ENCODE measurements at places on chromosomes 12 and 14.

DNA sequence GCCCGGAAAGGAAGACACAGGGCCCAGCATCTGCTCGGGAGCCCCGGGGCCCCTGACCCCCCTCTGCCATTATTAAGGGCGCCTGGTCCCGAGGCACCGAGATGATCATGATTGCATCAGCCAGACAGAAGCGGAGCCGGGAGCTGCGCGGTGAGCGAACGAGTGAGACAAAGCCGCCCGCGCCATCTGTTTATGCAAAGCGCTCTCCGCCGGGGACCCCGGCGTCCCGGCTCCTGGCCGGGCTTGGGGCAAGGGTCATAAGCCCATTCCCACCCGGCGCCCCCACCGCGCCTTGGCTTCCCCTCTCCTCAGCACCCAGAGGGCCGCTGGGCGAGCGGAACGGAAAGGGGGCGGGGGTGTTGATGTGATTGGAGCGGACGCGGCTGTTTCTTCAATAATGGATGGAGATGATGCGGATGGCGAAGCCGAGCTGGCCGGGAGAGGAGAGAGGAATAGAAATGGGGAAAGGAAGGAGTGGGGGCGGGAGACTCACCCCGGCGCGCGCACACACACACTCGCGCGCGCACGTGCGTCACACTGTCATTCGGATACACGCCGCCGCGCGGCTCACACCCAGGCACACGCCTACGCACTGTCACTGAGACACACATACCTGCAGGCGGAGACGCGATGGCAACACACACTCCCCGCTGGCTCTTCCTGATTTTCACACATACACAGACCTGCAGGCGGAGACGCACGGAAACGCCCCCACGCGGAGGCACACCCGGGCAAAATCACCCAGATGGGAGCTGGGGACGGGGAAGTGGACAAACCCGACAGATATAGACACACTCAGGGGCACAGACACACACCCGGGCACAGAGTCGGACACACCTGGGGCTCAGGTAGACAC is 10.7 kb downstream of the STAC3 start:
- DNase-seq: no peak

DNA sequence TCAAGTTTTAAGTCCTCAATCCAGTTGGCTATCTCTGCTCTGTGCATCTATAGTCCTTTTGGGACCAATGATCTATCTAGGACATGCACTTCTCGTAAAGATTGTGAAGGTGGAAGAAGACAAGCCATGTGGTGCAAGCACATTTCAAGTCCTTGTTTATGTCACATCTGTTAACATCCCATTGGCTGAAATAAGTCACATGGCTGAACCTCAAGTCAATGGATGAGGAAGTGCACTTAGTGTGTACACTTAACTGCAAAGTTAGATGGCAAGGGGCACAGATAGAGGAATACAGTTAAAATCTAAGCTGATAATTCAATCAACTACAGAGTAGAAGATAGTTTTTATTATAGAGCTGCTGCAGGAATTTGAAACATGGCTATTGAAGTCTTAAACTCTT is 362.8 kb upstream of the TBX3 start:
- no peak for DNase-seq

DNA sequence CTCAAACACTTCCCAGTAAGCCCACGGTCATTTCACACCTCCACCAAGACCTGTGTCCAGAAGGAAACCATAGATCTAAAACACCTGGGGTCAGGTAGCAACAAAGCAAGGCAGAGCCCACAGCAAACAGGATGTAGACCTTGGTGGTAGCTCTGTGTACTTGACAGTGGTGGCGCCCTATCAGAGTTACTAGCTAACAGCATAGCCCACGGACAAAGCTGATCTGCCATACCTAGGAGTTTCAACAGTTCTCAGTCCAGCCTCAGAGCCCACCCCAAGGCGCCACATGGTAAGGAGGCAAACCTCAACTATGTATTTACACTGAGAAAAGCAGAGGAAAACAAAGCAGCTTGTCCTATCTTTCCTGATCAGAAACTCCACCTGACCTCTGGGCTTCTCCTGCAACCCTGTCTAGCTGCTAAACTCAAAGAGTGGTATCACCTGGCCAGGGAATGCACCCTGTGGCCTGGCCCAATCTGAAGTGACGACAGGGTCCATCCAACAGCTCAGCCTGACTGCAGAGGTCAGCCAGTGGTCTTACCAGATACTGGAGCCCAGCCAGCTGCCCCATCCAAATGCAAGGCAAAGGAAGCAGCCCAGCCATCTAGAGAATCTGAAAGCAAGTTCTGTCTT is 46.3 kb downstream of the STON2 start:
- no peak for DNase-seq

DNA sequence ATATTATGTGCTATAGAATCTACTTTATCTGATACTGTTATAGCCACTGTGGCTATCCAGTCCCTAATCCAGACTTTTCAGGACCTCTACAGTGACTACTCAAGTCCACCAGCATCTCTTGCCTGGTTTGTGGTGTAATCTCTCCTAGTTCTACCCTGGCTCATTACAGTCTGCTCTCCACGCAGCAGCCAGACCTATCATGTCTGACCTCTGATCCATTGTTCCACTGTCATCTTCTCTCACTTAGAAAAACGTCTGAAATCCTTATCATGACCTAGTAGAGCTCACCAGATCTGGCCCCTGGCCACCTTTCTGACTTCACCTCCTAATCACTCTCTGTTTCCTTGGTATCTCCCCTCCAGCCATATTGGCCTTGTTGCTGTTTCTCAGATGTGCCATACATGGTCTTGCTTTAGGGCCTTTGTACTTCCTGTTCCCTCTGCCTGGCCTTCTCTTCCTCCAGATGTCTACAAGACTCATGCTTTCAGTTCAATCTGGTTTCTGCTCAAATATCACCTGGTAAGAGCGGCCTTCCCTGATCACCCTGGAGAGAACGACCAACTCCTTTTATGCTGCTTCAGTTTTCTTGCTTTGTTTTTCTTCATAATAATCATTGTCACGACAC is 475.5 kb downstream of the AACS start:
- no peak for DNase-seq

DNA sequence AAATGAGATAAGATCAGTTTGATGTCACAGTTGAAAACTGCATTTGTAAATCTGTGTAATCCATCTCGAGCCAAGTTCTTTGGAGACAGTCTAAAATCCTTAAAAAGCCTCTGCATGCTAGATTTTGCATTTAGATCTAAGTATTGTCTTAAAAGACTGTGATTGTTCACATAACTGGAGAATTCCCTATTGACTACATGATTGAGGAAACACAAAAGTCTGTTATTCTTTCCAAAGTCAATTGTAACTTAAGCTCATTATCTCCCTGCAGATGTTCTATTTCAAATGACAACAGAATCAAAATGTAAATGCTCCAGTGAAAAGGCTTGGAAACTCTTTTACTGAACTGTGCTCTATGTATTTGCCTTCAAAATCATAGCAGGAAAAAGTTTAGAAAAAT is 77.8 kb downstream of the MYF5 start:
- DNase-seq: no peak

DNA sequence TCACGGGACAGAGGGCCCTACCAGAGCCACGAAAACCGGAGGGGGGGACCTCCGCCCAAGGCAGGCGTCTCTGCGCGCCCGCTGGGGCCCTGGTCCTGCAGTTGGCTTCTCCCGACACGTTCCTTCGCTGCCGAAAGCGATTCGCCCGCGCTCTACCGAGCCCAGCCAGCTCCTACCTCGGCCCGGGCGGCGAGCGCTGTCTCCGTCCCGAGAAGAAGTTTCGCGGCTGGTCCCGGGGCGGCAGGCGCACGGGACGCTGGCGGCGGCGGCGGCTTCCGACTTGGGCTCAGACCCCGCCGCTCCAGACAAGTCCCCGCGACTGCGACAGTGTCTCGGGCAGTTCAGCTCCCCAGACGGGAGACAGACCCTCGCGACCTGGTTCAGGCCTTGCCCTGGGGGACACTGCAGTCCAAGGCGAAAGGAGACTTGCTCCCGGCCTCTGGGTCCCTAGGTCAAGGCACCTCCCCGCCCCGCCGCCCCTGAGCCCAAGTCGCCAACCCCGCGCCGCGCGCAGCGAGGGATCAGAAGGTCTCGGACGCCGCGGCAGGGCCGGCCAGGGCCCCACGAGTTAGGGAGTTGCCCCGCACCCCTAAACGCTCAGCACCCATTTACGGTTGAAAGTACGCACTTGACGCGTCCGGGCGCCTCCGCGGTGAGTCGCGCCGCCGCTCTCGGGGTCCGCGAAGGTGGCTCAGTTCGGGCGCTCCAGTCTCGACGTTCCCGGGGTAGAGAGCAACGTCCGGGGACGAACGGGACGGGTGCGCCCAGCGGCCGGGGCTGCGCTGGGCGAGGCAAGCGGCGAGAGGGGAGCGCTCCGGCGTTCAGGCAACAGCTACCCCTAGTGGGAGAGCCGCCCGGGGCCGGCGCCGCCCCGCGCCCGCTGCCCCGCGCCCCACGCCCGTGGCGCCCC is 1.4 kb upstream of the DIO3 start:
- DNase-seq: no peak

DNA sequence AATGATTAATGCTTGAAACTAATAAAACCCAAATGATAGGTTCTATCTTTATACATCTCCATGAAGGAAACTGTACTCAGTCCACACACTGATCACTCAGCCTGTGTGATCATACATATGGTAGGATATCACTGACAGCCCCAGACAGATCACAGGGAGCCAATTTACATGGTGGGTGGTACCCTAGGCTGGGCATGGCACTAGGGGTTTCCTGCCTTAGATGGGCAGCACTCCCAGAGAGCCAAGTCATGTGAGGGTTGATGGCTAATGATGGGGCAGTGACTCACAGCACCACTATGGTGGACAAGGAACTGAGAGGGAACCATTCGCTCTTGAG is 89.6 kb upstream of the PTPRR start:
- DNase-seq: no peak

DNA sequence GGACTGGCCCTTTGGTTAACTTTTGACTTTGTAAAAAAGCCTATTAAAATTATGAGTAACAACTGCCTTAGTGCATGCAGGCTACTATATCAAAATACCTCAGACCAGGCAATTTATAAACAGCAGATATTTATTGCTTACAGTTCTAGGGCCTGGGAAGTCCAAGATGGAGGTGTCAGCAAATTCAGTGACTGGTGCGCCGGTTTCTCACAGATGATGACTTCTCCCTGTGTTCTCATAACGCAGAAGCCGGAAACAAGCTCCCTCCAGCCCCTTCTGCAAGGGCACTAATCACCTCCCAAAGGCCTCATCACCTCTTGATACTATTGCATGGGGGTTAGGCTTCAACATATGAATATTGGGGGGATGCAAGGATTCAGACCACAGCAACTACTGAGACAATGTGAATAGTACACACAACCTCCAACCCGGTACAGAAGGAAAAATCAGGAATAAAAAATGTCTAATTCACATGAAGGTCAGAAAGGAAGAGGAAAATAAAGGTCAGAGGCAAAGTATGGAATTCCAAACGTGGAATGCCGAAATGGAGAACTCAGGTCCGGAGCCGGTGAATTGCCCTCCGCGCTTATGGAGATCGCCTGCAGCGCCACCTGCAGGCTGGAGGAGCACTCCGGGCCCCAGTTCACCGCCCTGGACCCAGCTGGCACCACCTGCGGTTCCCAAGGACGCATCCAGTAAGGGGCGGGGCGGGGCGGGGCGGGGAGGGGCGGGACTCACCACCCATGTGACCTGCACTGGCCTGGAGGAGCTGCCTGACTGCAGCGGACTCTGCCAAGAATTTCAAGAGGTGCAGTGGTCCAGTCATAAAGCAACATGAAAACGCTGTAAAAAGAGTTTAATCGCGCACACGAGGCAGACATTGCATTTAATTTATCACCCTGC is 203.4 kb downstream of the KIF26A start:
- DNase-seq: peak; percentile 97

GRCh38 chr12:116144384-116144783 is 133.1 kb downstream of the MED13L start:
- no peak for DNase-seq
